Fibroblast of skin of right biceps (primary cell): ENCODE measurements at places on chromosomes 3 and 15.

GRCh38 chr3:52205727-52206372 lies 7.9 kb downstream of the ALAS1 start:
- DNase-seq, result no peak

GRCh38 chr3:158568784-158569183 lies 2.2 kb upstream of the MLF1 start:
- DNase-seq, result peak; percentile 66

DNA sequence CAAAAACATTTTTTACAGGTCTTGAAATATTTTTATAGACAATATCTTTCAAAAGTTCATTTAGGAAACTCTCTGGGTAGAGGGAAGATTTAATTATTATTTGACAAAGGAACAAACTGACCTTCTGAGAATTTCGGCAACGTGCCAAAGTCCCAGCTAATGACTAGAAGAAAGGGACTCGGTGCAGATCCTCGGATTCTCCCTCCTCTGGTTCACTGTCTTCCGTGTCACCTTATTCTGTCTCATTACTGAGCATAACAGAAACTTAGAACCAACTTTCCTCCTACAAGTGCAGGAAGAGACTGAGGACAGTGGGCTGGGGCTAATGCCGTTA lies 339.1 kb downstream of the MECOM start:
- no peak for DNase-seq

GRCh38 chr3:105878061-105878460 lies 9.2 kb upstream of the CBLB start:
- DNase-seq, result peak; percentile 29

GRCh38 chr15:62190274-62190673 lies 25.2 kb upstream of the C2CD4B start:
- no peak for DNase-seq

- DNase-seq, result peak; percentile 61
Observed at GRCh38 chr3:174125267-174125824, 727.8 kb downstream of the NLGN1 start.

- DNase-seq, result no peak
Observed at GRCh38 chr3:14804835-14805780, 13.7 kb upstream of the FGD5 start.

DNA sequence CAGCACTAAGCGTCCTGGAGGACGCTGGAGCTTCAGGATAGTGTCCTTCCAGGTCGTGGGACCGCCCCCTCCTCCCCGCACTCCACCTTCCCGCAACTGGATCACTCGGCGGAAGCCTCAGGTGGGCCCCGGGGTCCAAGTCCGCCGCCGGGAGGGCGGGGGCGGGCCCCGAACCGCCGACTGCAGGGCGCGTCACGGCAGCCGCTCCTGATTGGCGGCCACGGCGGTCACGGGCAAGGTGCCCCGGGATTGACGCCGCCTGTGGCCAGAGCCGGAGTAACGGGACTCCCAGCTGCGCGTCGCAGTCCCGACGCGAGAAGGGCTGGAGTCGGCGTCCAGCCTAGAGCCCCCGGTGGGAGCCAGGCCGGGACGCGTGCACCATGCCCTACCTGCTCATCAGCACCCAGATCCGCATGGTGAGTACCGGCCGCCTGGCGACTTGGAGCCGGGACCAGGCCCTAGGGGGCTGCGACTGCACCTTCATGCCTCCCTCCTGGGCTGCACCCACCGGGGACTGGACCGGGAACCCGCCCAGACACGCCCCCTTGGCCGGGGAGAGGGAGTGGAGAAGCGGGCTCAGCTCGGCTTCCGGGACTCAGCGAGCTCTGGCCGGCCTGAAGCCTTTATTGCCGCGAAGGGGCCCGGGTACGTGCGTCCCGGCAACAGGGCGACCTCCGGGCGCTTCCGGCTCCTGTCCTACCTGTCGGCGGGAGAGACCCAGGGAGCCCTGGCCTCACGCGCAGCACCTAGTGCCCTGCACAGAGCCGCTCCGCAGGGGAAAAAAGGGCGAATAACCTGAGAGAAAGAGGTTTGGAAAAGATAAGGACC lies at the start of gene GCHFR:
Gene GCHFR, plus strand, starts transcription at position 268 of the 828 bp plus-strand sequence. Its CDS starts 113 bp downstream, at position 381.
- peak; percentile 57 for DNase-seq
